ENCODE measurements at places on chromosomes 7 and 10.
A peak's percentile ranks its signal among the peaks of the same experiment; 100 is the strongest.

DNA sequence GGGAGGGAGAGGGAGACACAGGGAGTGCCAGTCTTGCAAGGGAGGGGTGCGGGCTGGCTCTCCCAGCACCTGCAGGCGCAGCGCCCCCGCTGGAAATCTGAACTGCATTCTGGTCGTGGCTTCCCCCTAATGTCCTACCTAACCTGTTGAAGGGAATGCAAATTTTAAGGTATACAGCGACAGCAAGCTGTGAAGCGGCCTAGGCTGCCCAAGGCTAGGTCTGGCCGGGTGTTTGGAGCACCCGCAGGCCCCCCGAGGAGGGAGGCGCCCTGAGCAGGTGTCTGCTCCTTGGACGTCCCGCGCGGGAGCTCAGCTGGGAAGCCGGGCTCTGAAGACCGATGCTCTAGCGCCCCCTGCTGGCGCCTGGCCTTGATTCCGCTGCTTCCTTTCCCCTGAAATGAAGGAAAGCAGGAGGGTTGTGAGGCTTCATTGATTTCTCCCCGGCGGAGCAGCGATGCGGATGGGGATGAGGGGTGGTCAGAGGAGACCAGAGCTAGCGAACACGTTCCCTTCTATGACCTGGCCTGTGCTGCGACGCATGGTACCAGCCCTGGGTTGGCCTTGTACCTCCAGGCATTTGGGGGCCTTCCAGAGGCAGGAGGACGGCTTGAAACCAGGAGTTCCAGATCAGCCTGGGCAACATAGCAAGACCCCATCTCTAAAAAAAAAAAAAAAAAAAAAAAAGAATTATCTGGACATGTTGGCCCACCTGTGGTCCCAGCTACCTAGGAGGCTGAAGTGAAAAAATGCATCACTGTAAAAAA is 601.3 kb downstream of the GALNT17 start:
- DNase-seq, result peak; percentile 66

DNA sequence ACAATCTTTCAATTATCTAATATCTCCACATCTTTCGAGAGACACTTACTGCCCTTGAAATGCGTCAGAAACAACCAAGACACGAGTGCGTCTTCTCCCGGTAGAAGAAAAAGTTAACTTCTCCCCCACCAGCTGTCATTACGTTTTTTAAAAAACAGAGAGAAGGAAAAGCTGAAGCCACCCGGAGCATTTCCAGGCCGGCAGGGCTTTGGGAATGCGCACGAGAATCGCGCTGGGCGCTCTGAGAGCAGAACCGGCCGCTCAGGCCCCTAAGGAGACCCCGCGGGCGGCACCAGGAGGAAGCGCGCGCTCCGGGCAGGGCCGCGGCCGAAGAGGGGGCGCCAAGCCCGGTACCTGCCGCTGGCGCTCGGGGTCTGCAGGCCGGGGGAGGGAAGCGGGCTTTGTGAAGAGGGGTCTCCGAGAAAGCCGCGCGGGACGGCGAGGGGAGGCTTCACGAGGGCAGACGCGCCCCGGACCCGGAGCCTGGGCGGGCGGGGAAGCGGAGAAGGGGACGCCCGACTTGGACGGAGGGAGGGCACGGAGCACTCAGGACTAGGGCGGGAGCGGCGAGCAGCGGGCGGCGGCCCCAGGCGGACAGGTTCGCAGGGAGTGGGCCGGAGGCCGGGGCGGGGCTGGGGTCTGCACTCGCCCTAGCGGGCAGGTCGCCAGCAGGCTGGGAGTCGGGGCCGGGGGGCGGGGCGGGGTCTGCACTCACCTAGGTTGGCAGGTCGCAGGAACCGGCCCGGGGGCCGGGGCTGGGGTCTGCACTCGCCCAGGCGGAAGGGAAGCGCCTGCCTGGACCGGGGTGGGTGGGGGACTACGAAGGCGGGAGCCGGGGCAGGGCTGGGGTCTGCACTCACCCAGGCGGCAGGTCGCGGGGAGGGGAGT is 932 bp downstream of the ESYT2 start:
- no peak for DNase-seq

GRCh38 chr7:33716581-33717477 is 188.5 kb upstream of the BMPER start:
- no peak for DNase-seq

- no peak for DNase-seq
Measured at GRCh38 chr7:71482284-71482683, 350.3 kb downstream of the GALNT17 start.

DNA sequence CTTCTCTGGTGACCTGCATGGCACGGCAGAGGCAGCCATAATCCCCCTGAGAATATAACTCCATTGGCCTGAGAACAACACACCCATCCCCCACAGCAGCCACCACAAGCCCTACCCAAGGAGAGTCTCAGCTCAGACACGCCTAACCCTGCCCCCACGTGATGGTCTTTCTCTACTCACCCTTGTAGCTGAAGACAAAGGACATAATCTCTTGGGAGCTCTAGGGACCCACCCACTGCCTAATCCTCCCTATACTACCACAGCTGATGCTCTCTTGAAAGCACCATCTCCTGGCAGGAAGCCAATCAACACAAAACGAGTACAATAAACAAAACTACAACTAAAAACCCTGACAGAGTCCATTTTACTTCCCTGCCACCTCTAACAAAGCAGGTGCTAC is 30.7 kb upstream of the HPSE2 start:
- DNase-seq, result no peak

DNA sequence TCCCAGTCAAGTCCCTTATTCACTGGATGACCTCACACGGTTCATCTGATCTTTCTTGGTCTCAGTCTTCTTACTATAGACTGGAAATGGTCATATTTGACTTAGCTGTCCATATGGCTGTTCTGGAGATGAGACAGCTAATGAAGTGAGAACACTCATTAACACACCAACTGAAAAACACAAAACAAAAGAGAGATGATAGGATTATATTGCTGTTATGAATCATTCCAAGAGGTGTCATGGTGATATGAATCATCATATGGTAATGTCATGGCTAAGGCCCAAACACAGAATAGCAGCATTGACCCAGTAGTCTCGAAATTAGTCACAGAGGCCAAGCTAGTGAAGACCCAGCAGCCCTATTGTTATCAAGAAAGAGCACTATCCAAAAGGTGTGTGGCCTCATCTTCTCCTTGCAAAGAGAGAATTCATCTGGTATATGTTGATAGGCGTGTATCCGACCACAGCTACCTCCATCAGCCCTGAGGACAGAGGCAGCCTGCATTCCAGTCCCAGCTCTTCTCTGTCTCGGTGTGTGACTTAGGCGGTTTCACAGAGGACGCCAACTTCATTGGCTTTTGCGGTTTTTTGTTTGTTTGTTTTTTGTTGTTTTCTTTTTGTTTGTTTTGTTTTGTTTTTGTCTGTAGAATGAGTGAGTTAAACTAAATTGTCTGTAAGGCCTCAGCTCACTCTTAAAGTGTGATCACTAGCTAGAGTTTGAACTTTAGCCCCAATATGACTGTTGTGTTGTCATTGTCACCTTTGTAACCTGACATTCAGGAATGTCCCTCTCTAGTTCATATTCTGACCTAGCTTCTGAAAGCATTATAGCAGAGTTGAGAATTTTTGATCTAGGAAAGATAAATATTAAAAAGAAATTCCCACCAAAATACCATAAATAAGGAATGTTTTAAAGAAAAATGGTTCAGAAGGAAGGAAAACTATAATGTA is 97.4 kb upstream of the PDCD4 start:
- peak; percentile 45 for DNase-seq

DNA sequence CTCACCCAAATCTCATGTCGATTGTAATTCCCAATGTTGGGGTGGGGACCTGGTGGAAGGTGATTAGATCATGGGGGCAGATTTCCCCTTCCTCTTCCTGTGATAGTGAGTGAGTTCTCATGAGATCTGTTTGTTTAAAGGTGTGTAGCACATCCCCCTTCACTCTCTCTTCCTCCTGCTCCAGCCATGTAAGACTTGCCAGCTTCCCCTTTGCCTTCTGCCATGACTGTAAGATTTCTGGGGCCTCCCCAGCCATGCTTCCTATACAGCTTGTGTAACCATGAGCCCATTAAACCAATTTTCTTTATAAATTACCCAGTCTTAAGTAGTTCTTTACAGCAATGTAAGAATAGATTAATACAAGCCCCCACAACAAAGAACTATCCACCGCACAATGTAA is 109.9 kb upstream of the JAZF1 start:
- DNase-seq, result no peak

DNA sequence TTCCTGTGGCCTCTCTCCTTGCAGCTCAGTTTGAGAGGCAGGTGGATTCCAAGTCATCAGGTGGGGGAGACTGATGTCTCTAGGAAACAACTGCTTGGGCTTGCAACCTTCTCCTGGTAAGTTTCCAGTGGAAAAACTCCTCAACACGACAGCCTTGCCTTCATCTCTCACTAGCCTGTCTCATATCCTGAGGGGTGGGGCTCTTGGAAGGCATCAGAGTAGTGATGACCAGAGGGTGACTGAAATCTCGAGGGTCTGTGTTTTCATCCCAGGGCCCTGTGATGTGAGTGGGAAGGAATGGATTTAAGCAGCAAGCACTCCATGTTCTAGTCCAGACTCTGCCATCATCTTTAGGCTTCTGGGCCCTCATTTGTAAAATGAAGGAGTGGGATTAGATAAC is 107.0 kb downstream of the NRP1 start:
- no peak for DNase-seq

- DNase-seq, result no peak
Measured at GRCh38 chr7:25388681-25389080, 160.4 kb upstream of the NPVF start.

DNA sequence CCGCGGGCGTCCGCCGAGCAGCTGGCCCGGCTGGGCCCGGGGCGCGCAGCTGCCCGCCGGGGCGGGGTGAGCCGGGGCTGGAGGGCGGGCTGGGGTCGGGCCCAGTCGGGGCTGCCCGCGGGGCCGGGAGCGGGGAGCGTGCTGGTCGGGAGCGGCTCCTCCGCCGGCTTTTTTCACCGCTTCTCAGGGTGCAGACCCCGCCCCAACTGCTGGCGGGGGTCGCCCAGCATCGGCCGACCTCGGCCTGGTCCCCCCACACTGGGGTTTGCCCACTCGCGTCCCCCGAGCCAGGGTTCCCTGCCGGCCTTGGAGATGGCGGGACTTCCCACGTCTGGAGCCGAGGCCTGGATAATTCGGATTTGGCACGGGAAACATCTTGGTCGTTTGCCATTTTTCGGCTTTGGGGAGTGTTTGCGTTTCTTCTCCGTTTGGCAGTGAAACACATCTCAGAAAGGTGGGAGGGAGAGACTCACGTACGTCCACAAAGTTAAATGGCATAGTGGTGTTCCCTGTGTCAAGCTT is 432 bp downstream of the TMEM248 start:
- DNase-seq, result no peak

- no peak for DNase-seq
Measured at GRCh38 chr10:17084258-17084657, 45.4 kb downstream of the CUBN start.

DNA sequence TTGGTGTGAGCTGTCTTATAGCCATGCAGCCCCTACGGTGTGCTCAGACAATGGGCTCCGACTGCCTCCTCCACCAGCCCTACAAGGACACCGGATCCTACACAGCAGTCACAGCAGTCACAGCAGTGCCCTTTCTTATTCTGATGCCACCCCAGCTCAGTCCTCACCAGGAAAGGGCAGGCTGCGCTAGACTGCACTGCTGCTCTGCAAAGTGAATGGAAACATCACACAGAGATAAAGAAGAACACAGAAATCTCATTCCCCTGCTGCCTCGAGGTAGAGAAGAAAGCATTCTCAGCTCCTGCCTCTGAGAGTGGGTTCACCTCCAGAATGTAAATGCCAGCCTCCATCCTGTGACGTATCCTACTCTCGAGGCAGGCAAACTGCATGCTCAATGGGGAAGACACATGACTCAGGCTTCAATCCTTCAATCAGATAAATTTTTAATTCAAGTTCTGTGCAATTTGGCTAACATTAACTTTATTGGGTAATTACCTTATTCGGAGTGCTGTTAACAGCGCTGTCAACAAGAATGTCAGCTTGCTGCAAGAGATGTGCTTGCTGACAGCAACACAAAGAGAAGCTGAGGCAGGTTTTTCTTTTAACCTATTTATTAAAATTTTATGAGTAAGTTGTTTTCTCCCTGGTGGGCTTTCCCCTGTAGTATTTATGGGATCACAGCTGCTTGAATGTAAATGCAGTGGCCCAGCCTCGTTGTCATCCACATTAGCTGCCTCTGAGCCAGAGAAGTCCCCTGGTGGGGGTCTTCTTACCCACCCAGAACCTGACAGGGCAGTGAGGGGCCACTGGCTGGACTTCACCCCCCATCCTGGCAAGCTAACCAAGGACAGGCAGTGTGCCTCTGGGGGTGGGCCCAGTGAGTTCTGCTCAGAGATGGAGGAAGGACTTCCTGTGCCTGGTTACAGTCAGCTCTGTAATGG is 241.3 kb upstream of the KMT2E start:
- no peak for DNase-seq

GRCh38 chr10:78330884-78331283 is 297.2 kb downstream of the RPS24 start:
- no peak for DNase-seq

DNA sequence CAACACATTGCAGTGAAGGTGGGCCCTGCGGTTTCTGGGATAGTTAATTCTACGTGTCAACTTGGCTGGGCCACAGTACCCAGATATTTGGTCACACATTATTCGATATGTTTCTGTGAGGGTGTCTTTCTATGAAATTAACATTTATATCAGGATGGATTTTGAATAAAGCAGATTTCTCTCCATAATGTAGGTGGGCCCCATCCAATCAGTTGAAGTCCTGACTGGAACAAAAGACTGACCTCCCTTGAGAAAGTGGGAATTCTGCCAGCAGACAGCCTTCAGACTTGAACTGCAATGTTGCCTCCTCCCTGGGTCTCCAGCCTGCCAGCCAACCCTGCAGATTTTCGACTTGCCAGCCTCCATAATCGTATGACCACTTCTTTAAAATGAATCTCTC is 420.6 kb downstream of the PLXNA4 start:
- no peak for DNase-seq

DNA sequence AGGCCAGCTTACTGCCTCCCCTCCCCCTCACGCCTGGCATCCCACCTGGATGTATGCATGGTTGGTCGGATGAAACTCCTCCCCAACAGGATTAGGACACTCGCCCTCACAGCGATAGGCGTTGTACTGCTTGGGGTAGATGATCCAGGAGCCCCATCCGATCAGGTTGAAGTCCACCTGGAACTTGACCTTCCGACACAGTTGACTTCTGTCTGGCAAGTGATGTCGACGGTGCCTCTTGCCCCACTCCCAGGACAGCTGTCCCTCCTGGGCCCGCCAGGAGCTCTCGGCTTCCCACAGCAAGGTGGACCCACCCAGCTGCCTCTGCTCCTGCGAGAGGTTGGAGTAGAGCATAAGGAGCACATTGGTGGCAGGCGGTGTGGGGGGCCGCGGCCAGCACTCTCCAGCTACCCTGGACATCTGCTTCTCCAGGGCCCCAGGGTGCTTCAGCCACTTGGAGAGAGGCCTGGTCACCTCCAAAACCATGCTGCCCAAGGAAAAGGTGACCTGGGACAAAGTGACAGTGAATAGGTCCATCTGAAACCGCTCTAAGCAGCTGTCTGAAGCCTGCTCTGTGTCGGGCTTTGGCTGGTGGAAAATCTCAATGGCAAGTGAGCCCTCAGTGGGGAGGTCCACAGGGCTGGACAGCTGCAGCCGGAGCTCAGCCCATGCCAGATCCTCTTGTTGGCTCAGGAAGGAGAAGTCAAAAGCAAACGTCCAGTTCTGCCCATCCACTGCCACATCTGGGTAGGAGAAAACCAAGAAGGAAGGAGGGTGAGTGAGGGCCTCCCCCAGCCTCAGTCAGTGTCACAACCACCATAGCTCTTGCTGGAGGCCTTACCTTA is 6.0 kb downstream of the NODAL start:
- no peak for DNase-seq

- DNase-seq, result no peak
Measured at GRCh38 chr10:24872049-24872789, 80.2 kb downstream of the PRTFDC1 start.

GRCh38 chr10:17585016-17585415 is 32.2 kb downstream of the HACD1 start:
- DNase-seq, result no peak
